Effector memory CD8-positive, alpha-beta T cell (primary cell): ENCODE measurements at places on chromosomes 7 and 10.

DNA sequence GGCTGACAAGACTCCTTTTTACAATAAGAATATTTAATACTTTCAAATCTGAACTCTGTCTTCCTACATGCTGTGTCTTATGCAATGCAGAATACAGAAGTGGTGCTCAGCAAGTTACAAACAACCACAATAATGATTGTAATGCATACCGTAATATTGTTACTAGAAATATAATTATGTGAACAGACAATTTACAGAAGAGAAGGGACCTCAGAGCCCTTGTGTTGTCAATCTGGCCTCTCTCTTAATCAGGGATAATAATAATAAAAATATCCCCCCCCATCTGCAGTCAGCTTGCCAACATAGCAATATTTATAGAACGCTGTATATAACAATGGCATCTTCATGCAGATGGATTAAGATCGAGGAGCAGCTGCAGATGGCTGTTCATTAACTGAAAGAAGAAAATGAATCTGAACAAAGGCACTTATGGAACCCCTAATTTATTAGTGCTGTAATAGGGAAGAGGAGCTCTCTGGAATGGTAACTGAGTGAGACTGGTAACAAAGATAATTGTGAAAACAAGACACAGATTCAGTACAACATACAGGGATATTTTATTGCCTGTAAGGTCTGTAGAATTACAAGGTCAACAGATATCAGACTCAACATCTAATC lies 106.3 kb downstream of the TMEM26 start:
- DNase-seq: no peak

- DNase-seq: no peak
These were observed 18.7 kb upstream of the DDIT4 start for GRCh38 chr10:72254813-72255568.

- no peak for DNase-seq
These were observed 806.2 kb downstream of the CNTNAP2 start for GRCh38 chr7:146922782-146923181.

DNA sequence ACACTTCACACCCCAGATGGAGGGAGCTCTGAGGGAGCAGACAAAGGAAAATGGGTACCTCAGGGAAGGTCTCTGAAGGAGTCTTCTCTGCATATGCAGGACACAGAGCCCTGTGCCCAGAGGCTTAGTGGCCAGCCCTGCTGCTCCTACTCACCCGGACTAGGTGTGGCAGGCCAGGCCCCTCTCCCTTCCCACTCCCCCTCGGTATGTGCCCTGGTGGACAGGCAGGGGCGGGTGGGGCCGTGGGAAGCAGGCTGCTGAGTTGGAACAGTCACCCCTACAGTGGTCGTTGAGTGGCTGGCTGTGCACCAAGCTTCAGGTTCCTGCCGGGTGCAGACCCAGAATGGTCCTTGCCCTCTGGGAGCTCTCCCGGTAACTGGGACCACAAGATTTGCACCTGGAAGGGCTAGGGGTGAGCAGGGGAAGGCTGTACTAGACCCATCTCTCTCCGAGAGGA lies 68.6 kb downstream of the ZMIZ1 start:
- no peak for DNase-seq

- DNase-seq: no peak
These were observed 244.1 kb upstream of the RHOBTB1 start for GRCh38 chr10:61188101-61188500.
